ENCODE measurements at places on chromosomes 4 and X.

- no peak for DNase-seq
Observed at GRCh38 chrX:20481632-20482031, 214.9 kb upstream of the RPS6KA3 start.

DNA sequence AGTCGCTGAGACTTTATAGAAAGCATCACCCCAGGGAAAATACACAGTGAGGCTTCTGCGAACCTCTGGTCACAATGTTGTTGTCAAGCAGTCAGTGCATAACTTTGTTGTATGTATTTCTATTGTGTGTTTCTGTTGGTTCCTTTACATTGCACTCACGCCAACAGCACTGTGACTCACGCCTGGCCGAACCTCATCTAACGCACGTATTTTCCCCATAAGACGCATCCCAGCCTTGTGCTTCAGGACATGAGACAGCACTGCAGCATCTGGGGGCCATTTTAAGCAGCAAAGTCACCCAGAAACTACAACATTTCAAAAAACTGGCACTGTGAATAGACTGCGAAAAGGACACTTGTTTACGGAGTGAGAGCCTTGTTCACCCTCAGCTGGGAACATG lies 30.6 kb downstream of the TBL1X start:
- DNase-seq: no peak

DNA sequence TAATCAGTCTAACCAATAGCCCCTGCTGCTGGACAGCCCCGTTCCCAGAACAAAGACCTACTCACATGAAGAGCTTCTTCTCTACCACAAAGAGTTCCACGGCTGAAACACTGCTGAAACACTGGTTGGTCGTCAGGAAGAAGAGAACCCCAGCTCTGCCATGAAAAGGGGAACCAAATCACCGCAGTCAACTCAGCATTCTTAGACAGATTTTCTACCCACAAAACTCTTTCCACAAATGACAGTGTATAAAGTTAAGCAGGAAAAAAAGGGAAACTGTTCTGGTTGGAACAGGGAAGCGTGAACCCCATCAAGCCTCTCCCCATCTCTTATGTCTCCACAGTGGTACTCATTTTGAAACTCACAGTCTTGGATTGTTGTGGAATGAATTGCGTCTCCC lies 57.3 kb downstream of the ABCG2 start:
- DNase-seq: no peak

- no peak for DNase-seq
Observed at GRCh38 chr4:577499-578450, 1.7 kb upstream of the TMEM271 start.

GRCh38 chrX:108701633-108702032 lies 34.7 kb downstream of the IRS4 start:
- no peak for DNase-seq

DNA sequence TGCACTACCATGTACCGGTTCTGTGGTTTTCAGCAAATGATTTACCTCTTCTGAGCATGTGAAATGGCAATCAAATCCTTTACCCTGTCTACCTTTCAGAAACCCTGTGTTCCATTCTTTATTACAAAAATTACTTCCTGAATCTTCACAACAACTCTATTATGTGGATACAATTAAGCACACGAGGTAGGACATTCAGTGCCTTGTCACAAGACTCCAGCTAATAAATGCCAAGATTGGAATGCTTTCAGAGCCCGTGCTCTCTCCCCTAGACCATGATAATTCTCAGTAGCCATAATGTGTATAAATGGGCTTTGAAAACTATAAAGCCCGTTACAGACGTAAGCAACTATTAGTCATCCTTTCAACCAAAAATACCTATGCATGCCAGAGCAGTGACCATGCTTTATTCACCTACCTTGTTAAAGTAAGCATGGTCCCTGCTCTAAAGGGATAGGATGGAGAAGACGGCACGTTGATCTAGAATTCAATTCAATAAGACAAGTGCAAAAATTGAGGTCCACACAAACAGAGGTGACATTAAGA lies 2.4 kb downstream of the RXFP1 start:
- DNase-seq: no peak

DNA sequence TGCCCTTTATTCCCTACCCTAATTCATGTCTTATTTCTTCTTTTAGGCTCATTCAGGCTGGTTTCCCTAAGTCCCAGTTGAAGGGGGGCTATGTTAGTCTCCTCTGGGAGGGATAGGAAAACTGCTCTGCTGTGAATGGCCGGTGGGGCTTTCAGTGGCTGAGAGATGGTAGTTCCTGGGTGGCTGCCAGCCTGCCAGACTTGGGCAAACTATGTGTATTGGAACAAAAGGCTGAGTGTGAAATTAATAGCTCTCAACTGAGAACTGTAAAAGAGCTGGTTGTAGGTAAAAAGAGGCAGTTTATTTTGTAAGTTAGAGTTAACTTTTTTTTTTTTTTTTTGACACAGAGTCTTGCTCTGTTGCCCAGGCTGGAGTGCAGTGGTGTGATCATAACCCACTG lies 28.8 kb downstream of the ARHGAP10 start:
- DNase-seq: no peak

- no peak for DNase-seq
Observed at GRCh38 chr4:138609943-138610350, 367.8 kb upstream of the SLC7A11 start.

DNA sequence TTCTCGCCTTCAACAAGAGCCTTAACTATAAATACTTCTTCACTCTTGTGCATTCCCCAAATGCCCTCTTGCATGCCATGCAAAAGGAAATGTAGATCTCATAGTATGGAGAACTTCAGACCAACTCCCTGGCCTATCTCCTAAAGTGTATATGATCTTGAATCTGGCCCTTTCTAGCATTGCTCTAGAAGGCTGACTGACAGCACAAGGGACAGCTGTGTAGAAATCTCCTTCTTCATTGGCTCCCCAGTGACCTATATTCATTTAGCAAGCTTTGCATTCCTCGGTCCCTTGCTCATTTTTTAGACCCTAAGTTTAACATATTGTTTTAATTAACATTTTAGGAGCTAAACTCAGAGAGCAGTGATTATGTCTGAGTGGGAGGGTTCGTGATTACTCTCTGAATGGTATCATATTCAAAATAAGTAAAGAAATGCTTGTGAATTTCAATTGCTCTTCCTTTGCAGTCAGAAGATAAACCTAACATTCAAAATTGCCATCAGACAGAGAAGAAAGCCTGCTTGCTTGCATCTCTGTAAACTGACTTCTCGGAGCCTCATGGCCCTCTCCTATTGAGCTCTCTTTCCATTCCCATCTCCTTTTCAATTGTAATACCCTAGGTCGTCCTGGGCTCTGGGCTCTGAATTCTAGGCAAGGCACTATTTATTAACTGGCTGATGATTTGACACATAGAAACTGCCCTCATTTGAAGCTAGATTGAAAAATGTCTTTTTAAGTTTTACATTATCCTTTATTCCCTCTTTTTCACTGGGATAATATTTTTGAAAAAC lies 120.3 kb upstream of the PRKG2 start:
- no peak for DNase-seq

- no peak for DNase-seq
Observed at GRCh38 chr4:87589531-87589930, 18.8 kb upstream of the DSPP start.

- DNase-seq: no peak
Observed at GRCh38 chrX:9862953-9863352, 76.7 kb downstream of the SHROOM2 start.

DNA sequence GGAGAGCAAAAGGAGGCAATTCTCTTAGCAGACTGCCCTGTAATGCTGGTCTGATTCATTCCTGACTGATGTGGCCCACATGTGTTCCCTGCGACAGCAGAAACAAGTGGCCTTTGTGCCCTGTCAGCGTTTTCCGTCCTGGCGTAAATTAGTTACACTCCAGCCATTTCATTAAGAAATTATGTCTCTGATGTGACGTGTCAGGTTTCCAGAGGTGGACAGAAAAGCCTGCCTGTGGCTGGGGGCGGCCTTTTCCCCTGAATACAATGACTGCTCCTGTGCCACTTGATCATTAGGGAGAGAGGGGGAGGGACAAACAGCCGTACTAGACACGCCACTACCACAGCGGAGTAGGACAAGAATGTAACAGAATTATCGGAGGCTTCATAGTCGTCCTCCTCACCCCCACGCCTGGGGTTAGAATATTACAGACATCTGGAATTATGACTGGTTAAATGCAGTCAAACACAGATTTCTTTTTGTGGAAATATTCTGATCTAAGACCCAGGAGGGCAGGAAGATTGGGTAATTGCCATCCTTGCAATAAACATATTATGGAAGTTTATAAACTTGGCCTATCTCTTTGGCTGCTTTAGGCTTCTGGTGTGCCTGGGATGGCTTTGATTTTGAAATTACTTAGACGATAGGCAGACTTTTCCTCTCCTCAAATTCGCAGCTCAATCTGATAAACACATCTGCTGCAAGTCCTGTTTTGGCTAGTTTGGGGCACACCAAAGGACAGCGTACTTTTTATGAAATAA lies 146.2 kb upstream of the BCOR start:
- DNase-seq: no peak

- DNase-seq: no peak
Observed at GRCh38 chr4:127829014-127829413, 46.9 kb downstream of the HSPA4L start.

DNA sequence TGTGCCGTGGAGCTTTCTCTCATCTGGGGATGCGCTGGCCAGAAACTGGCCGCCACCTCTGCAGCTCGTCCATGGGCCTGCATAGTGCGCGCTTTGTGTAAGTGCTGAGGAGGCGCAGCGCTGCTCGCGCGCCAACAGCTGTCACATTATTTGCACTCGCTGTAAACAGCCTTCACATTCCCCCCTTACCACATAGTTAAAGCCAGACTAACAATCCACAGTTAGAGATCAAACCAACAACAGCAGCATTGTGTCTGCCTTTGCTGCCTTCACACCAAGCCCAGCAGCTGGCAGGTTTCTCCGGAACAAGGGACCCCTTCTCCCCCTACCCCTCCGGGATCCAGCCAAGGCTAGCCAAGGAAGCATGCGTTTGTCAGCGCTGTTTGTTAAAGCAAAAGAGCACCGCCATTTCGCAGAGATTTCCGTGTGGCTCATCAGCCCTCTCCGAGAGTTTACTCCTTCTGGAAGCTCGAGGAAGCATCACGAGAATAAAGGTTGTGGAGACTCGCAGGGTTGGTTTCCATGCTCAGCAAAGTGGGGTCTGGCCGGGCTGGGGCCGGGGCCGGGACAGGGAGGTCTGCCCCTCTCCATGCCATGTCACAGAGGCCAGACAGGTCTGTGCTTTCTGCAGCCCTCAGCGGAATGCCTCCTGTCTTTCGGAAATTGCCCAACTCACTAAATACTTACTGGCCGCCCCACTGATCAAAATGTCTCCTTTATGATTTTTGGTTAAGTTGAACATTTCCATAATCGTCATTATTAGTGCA lies 11.0 kb downstream of the BCOR start:
- no peak for DNase-seq

DNA sequence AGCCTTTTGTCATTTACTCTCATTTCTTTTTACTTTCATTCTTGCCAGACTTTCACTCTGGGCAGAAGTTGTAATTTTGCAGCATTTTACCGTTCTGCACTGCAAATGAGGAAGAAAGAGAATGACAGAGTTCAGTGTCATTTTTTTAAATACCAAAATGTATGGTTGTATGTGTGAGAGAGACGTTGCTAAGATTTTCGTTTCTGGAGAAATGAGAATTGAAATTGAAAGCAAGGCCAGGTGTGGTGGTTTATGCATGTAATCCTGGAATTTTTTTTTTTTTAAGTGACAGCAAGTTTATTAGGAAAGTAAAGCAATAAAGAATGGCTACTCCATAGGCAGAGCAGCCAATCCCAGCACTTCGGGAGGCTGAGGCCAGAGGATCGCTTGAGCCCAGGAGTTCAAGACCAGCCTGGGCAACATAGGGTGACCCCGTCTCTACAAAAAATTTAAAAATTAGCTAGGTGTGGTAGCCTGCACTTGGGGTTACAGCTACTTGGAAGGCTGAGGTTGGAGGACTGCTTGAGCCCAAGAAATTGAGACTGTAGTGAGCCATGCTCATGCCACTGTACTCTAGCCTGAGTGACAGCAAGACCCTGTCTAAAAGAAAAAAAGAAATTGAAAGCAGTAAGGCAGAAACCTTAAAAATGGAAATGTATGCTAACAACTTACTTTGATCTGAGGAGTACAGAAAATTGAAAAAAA lies 12.9 kb downstream of the DCK start:
- DNase-seq: peak; percentile 52

All from CD4-positive, alpha-beta T cell treated with Interleukin-4 for 4 hours (primary cell).